ENCODE measurements at places on chromosomes 6 and 20.

DNA sequence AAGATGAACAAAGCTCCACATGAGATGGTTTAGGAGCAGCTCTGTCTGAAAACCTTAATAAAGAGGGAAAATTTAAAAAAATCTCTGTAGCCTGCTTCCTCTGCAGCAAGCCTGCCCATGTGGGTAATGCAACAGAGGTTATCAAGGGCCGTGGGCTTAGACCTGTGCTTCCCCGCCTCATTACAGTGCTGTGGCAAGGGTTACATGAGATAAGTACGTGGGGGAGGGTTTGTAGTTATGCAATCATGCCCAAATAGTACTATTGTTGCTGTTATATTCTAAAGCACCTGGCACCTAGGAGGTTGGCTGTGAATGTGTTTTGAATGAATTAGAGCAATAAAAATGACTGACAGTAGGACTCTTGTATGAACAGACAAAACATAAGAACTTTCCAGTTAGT is 68.3 kb downstream of the PKHD1 start:
- DNase-seq = no peak

GRCh38 chr6:122059918-122060317 is 339.5 kb upstream of the HSF2 start:
- no peak for DNase-seq

- no peak for DNase-seq
Measured at GRCh38 chr20:20614391-20614790, 98.1 kb downstream of the RALGAPA2 start.

DNA sequence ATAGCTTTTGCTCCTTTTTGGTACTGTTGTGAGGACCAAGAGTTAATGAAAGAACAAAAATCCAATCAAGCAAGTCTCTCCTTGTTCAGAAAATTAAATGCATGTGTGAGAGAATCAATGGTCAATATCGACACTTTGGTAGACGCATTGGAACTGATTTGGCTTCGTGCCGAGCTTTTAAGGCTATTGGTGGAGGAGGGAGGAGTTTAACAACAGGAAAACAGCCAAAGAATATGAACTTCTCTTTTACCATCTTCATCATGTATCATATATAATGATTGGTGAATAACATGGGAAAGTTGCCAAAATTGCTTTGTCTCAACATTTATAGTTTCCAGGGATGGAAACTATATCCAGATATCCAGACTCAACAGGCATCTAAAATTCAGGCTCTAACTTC is 266.5 kb upstream of the CITED2 start:
- DNase-seq = no peak

DNA sequence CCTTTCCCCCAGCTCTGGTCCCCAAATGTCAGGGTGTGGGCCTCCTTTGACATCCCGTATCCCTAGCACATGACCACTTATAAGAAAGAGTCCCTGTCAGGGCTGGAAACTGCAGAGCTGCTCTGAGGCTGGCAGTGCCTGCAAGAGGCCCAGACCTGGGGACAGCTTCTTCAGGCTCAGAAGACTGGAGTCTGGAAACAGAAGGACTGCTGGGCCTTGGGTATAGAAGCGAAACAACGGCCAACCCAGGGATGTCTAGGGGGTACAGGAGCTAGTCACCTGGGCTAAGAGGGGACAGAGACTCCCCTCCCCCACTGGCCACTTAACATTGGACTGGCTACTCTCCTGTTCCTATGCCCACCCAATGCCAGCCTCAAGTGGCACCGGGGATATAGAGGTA is 4.7 kb downstream of the SCUBE3 start:
- DNase-seq = no peak

DNA sequence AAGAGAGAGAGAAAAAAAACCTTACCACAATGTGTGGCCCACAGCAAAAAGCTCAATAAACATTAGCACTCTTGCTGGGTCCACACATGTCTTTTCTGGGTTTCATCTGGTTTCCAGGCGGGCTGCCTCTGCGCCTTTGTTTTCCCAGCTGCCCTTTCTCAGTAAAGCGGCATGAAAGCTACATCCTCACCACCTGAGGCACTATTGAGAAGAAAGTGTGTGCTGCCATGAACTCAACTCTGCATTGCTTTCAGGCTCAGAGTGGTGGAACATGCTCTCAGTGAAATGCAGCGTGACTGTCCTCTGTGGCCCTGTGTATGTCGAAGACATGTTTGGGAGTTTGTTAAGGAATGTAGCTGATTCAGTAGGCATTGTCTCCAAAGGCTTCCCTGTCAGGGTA is 102.3 kb downstream of the LYRM2 start:
- DNase-seq = no peak

DNA sequence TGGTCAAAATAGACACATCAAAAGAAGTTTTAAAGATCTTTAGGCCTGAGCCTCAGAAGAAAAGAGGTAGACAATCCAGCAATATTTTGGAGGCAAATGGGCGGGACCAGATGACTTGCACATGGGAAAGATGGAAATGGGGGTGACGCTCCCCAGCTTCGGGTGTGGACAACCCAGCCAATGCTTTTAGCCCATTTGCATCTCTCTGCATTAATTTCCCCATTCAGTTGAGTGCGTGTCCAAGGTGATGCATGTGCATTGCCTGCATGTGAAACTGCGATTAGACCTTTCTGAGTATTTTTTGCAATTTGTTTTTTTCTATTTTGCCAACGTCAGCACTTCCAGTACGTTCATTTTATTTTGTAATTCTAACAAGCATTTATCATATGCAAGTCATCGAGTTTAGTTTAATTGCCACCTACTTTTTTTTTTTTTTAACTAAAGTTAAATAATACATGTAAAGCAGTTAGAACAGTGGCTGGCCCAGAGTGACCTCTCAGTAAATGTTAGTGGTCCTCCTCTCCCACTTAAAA is 24.2 kb downstream of the PDRG1 start:
- DNase-seq = no peak

- no peak for DNase-seq
Measured at GRCh38 chr6:43992783-43993644, 134.2 kb downstream of the MRPL14 start.

GRCh38 chr6:37625591-37626374 is 71.9 kb downstream of the MDGA1 start:
- DNase-seq = no peak
